Femur (tissue), 1 donor: ENCODE measurements at places on chromosomes 6 and 20.

DNA sequence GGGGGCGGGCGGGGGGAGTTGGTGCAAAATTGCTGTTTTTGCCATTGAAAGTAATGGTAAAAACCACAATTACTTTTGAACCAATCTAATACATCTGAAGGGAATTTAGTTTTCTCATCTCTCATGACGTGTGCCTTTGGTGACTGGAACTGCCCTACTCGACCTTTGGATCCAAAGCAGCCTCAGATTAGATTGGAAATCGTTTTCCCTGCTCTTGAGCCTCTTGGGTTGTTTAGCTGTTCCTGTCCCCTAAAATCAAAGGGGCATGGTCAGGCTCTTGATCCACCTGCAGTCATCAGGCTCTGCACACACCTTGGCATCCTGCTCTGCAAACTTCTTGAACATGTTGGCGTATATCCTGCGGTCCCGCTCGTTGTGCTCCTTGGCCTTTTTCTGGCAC lies 64.0 kb upstream of the TULP1 start:
- no peak for DNase-seq

DNA sequence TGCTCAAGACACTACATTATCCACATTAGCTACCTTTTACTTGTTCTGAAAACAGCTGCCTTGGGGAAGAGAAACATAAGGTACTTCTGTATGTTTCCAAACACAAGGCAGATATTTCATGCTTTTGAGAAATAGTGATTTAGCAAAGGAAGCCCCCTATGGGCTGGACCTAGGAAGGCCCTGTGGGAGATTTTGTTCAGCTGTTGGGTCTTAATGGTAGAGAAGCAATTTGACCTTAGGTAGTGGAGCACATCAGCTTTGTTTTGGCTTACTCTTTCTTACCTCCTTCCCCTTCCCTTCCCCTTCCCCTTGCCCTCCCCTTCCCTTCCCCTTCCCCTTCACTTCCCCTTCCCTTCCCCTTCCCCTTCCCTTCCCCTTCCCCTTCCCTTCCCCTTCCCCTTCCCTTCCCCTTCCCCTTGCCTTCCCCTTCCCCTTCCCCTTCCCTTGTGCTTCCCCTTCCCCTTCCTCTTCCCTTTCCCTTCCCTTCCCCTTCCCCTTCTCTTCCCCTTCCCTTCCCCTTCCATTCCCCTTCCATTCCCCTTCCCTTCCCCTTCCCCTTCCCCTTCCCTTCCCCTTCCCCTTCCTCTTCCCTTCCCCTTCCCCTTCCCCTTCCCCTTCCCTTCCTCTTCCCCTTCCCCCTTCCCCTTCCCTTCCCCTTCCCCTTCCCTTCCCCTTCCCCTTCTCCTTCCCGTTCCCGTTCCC lies 84.6 kb downstream of the ANKS1A start:
- DNase-seq = no peak

DNA sequence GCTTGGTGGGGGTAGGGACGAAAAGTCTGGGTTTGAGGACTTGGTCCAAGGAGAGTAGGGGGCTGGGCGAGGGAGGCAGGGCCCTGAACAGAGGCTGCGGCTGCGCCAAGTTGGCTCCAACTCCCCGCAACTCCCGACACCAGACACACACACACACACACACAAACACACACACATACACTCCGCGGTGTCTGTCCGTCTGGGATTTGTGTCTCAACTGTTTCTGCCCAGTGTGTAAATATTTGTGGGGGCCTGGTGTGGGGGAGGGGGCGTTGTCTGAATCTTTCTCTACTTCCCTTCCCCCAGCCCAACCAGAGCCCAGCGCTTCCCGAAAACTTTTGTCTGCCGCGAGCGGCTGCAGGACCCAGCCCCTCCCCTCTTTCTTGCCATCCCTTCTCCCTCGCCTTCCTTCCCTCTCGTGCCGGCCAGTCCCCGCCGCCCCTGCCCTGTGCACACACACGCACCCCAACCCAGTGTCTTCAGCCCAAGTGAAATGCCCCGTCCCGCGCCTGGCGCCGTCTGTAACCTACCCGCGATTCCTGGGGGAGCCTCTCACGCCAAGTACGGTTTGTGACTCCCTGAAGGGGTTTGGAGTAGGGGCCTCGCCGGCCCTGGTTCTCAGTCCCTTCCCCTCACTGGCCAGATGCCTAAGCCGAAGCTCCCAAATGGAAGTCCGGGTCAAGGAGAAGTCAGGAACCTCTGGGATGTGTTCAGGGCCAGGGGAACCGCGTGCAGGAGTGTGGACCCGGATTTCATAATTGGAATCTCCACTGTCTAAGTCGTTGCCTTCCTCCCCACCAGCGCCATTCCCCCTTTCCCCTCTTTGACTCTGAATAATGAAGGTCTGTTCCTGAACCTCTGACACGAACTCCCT lies 904 bp downstream of the MDFI start:
- DNase-seq = peak; percentile 85

DNA sequence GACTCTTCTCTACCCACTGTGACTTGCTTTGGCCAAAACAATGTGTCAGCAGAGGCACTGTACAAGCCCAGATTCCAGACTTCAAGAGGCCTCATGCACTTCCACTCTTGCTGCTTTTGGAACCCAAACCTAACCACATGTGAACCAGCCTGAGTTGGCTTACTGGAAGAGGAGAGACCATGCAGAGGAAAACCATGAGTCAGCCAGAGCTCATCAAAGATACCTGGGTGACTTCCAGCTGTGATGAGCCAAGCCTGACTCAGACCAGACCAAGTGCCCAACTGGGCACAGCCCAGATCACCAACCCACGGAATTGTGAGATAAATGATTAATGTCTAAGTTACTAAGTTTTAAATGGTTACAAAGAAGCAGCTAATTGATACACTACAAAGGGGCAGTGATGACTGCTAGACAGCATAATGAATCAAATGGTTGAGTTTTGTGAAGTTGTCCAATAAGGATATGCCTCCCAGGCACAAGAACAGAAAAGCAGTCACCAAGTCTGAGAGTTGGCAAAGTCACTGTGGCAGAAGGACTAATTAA lies 16.2 kb upstream of the BEND6 start:
- DNase-seq = peak; percentile 24

GRCh38 chr6:30887901-30888815 lies 3.8 kb downstream of the DDR1 start:
- no peak for DNase-seq

DNA sequence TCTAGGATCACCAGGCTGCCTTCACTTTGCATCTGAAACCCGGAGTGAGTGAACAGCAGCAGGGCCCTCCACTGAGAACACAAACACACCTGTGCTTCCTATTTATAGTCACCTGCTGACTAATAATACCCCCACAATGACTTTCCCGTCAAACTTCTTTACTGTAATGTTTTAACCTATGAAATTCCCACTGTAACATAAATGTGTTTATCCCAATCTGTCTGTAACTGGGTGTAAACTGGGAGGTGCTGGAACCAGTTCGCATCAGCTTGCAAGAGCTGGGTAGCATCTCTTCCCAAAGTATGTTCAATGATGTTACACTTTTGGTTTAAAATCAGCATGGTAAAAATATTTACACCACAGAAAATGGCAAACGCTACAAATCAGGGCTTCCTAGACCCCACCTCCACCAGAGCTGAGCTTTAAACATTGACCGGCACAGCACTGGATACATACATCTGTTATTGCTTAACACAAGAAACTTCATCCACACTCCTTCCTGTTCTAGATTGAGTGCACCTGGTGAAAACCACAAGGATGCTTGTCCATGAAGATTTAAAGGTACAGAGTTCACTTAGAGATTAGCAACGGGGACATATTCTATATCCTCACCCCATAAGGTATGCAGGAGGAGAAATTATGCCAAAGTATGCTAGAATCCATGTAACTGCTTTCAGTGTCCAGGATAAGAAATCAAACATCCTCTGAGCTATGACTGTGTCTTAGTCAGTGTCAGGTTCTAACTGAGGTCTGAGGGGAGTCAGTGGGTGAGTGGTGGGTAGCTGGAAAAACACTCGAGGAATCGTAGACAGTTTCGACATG lies 79.0 kb downstream of the ALDH8A1 start:
- no peak for DNase-seq

GRCh38 chr20:474581-474980 lies 12.2 kb upstream of the TBC1D20 start:
- peak; percentile 26 for DNase-seq

- DNase-seq = no peak
Measured at GRCh38 chr6:157538698-157539097, 157.7 kb downstream of the ZDHHC14 start.

DNA sequence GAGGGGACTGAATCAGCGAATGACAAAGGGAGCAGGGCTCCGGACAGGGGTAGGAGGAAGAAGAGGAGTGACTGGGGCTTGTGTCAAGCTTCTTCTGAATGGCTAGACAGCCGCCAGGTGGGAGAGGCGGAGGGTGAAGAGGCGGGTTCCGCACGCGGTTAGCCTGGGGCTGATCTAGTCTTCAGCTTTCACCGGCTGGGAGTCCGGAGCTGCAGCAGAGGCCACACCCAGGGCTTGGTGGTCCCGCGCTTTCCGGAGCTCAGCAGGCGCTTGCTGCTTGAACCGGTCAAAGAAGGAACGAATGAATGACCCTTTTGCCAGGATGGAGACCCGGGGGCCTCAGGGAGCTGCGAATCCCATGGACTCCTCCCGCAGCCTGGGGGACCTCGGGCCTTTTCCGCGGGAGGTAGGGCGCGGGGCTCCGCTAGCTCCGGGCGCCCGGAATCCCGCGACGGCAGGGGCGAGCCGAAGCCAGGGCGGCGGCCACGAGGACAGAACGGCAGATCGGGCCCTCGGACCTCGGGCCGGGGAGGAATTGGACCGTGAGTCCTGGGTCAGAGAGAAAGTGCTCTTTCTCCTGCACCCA lies at the start of gene C6orf141:
TSS of gene C6orf141 (plus strand) at position 177 of the 586 bp plus-strand sequence. CDS start at position 302, 125 bp downstream.
- DNase-seq = peak; percentile 53

DNA sequence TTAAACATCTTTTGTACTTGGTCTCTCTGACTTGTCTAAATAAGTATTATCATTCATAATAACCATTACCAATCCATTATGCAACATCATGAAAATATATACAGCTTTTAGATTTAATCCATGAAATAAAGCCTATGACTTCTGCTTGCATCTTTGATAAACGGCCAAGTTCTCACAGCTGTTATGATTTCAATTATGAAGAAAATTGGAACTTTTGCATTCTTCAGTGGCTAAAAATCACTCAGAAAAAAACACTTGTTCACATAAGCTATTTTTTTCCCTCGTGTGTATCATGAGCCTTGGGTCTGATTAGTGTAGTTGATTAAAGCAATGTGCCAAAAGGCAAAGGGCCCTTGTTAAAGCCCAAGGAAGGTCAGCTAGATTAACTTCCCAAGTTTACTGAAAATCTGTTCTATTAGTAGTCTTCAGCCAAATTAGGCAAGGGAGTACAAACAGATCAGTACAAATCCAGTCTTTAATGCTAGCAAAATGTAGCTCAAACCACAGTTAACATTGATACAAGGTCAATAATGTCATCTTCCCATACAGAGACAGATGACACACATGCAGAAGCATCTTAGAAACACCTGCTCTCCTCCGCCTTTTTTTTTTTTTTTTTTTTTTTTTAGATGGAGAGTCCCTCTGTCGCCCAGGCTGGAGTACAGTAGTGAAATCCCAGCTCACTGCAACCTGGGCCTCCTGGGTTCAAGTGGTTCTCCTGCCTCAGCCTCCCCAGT lies 69.9 kb downstream of the SGK1 start:
- no peak for DNase-seq

DNA sequence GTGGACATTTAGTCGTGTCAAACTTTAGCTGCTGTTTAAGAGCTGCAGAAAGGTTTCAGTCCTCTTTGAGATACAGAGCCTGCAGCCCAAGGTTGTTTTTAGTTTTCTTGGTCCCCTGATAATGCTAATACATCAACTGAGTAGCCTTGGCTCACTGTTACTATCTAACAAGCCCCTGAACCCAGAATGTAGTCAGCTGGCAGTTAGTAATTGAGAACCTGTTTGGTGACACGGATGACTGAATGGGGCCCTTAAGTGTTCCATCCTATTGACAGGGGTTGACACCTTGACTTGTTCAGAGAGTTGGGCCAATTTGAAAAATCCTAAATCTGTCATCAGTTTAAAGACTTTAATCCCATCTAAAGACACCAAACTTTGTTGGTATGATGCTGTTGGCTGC lies 2.8 kb downstream of the RTN4IP1 start:
- DNase-seq = no peak

DNA sequence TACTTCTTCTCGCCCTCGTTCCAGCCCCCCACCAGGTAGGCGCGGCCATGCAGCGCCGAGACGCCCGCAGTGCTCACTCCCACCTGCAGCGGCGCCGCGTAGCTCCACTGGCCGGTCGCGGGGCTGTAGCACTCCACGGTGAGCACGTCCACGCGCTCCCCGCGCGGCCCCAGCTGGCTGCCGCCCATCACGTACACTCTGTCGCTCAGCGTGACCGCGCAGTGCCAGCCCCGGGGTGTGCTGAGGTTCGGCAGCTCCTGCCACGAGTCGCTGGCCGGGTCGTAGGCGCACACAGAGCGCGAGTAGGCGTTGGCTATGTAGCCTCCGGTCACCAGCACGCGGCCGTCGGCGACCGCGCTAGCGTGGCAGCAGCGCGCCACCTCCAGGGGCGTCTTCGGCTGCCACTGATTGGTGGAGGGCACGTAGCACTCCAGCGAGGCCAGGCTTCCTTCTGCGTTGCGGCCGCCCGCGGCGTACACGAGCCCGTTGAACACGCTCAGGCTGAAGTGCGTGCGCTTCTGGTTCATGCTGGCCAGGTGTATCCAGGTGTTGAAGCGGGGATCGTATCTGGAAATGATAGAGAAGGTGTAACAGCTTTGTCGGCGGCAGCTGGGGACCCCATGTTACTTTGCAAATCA lies 13.7 kb downstream of the KLHL31 start:
- peak; percentile 83 for DNase-seq

- no peak for DNase-seq
Measured at GRCh38 chr6:157498817-157499216, 117.8 kb downstream of the ZDHHC14 start.

DNA sequence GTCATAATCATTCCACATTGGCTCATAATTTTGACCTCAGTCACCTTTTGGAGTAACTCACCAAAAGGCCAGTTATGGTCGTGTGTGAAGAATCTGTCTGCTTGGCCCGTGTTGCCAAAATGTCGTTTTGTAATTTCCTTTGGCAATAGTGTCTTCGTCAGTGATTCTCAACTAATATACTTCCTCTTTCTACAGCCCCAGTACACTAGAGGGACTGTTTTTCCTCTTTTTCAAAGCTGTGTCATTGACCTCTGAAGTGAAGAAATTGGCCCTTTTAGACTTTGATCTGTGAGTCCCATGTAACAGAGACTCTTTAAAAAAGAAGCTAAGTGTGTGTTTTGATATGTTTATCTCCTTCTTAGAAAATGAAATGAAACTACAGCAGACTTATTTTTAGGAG lies 5.2 kb downstream of the FOXO3 start:
- peak; percentile 52 for DNase-seq

DNA sequence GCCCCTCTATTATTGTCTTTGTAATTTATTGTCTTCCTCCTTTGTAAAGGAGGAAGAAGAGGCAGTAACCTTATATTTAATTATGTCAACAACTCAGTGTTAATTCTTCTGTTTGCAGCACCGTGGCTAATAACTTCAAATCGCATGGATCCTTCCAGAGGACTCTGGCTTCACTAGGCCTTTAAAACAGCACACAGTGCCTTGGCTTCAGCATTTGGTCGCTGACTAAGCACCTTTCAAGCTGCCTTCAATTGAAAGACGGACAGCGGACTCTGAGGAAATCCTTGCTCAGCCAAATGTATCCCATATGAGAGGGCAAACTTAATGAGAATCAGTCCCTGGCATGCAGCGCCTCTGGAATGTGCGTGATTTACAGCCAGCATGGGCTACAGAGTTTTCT lies 64.2 kb downstream of the SGK1 start:
- peak; percentile 52 for DNase-seq
